Adipose tissue (tissue), 3 donors: ENCODE measurements at places on chromosomes 2 and 18. TPM values are rescaled to one million over a fixed set of nuclear protein-coding genes. Genes with fewer than 3 reads are reported as not detected.

Gene FAP
- polyA plus RNA-seq, result 1.7 TPM

Gene WDR54
- polyA plus RNA-seq, result 5.5 TPM

Gene UGT1A3
- polyA plus RNA-seq, result not detected

Gene CPLX4
- polyA plus RNA-seq, result not detected

Gene FBXO36
- polyA plus RNA-seq, result 1.6 TPM

Gene CDH19
- 0.44 TPM for polyA plus RNA-seq

Gene AGXT
- 0.34 TPM for polyA plus RNA-seq

Gene DSC3
- 0.73 TPM for polyA plus RNA-seq

Gene KIAA2012
- polyA plus RNA-seq, result 0.11 TPM

Gene POTEI
- not detected for polyA plus RNA-seq

Gene FAM110C
- polyA plus RNA-seq, result 5.5 TPM

Gene C2orf92
- 3.7 TPM for polyA plus RNA-seq

Gene IL36G
- not detected for polyA plus RNA-seq

Gene MC4R
- not detected for polyA plus RNA-seq

Gene UGGT1
- polyA plus RNA-seq, result 9.8 TPM

Gene FAM124B
- polyA plus RNA-seq, result 1.8 TPM

Gene SOS1
- polyA plus RNA-seq, result 9.2 TPM

Gene TEX44
- not detected for polyA plus RNA-seq

Gene PDCD1
- polyA plus RNA-seq, result 0.07 TPM

Gene EFR3B
- polyA plus RNA-seq, result 0.49 TPM

Gene UPP2
- 0.10 TPM for polyA plus RNA-seq

Gene SERPINB12
- not detected for polyA plus RNA-seq

Gene OTOS
- polyA plus RNA-seq, result not detected

Gene COL4A4
- 1.6 TPM for polyA plus RNA-seq

Gene SCYGR4
- polyA plus RNA-seq, result 0.22 TPM

Gene TMEM247
- polyA plus RNA-seq, result not detected

Gene RPIA
- polyA plus RNA-seq, result 11.9 TPM

Gene NTSR2
- polyA plus RNA-seq, result 0.54 TPM

Gene CRYBA2
- polyA plus RNA-seq, result not detected

Gene GCG
- polyA plus RNA-seq, result not detected

Gene LIPG
- polyA plus RNA-seq, result 1.4 TPM

Gene KYNU
- 7.8 TPM for polyA plus RNA-seq

Gene HOXD12
- polyA plus RNA-seq, result not detected

Gene ADD2
- polyA plus RNA-seq, result 1.1 TPM

Gene IWS1
- 9.5 TPM for polyA plus RNA-seq

Gene PRKAG3
- polyA plus RNA-seq, result not detected

Gene CTDSP1
- 132 TPM for polyA plus RNA-seq

Gene ENOSF1
- 32.2 TPM for polyA plus RNA-seq

Gene ATOH8
- polyA plus RNA-seq, result 57.5 TPM

Gene RIT2
- polyA plus RNA-seq, result not detected

Gene UXS1
- 16.5 TPM for polyA plus RNA-seq

Gene CYP26B1
- polyA plus RNA-seq, result 14.3 TPM

Gene CPO
- 0.51 TPM for polyA plus RNA-seq

Gene MEIS1
- 27.3 TPM for polyA plus RNA-seq

Gene MYO1B
- polyA plus RNA-seq, result 20.8 TPM

Gene LRRC30
- not detected for polyA plus RNA-seq

Gene RND3
- polyA plus RNA-seq, result 65.0 TPM
